Cortex of kidney (tissue), 1 donor: ENCODE measurements at places on chromosomes 2 and 18.

DNA sequence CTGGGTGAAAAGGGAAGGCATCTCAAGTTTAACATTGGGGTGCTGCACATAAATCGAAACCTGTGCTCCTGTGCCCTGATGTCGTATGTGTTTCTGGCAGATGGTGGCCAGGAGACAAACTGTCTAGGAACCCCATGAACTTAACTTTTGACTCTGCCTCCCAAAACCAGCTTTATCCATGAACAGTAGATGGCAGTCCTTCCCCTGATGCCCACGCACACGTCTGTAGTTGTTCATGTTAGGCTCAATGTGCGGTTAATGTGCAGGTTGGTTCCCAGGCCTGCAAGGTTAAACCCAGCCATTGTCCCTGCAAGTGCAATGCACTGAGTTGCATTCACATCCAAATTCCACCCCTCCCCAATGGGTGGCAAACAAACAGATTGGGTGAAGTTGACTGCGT is 44.1 kb upstream of the SIX3 start:
- no peak for DNase-seq

DNA sequence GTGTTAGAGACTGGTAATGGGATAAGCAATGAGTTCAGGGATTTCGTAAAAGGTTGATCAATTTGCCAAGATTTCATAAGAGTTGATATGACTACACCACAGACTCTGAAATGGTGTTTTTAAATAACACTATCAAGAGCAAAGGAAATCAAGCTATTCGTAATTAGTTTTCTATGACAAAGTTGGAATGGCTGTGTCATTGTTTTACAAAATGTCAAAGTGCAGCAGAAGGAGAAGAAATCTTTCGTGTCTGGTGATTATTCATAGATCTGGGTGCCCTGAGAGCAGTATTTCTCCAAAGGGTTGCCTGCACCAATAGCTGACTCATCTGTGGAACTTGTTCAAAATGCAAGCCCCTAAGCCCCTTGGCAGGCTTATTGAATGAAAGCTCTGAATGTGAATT is 70.1 kb downstream of the NABP1 start:
- DNase-seq = no peak

DNA sequence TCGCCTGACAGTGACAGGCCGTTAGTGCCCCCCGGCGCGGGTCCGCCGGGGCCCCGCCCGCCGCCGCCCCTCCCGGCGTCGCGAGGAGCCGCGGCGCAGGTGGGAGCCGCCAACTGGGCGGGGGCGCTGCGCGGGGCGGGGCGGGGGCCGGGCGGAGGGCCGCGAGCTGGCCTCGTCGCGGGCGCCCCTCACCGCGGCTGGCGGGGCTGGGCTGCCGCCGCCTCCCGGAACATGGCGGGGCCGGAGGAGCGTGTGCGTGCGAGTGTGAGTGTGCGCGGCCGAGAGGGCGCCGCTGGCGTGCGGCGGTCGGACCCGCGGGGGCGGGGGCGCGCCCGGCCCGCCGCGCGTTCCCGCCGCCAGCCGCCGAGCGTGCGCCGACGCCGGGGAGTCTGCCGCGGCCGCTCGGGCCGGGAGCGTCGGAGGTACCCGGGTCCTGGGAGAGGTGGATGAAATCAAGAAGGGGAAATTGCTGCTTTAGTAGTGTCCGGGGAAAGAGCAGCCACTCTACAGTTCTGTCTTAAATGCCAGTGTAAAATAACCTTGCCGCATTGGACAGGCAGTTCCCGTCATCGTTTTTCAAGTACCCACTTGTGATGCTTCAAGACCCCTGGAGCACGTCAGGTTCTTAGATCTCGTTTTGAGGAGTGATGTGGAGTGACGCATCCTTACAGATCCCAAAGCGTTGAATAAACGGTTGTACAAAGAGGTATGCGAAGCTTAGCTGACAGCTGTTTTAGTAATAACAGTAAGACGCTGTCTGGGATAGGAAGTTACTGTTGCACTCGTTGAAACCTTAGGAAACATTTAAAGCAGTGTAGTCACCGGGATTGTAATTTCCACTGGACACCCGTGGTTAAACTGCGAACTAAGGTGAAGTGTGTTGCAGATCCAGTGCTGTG is 836 bp downstream of the ANKRD12 start:
- no peak for DNase-seq

DNA sequence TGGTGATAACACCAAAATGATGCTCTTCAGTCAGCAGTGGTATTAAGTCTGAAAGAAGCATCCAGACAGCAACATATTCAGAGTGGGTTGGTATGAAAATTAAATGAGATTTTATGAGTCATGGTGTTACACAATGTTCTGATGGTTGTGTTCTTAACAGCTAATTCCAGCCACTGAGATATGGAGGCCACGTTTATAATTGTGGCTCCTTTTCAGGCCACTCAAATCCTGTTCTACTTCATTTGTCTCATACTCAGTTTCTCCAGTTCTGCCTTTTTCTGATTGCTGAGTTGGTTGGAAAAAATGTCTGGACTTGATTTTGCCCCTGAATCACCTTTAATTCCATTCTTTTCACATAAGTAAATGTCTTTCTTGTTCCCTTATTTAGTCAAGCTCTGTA is 162.7 kb upstream of the COL3A1 start:
- DNase-seq = no peak

DNA sequence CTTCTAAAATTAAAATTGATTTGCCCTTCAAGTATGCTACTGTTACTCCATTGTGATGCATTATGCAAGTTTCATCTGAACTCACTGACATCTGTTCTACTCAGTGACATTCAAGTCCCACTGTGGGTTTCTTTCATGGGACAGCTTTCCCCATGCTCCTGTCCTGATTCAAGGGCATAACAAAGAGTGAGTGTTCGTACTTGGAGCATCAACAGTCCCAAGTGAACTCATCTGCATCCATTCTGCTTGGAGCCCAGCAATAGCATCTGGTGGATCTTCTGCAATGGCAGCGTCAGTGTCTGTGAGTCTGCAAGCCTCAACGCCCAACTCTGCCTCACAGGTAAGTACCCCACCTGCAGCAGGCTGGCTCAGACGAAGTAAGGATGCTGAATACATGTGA is 27.5 kb downstream of the BUB1 start:
- no peak for DNase-seq

- DNase-seq = no peak
Measured at GRCh38 chr2:241762933-241763369, 13.7 kb upstream of the GAL3ST2 start.

GRCh38 chr2:3972377-3972776 is 269.0 kb downstream of the DCDC2C start:
- no peak for DNase-seq

DNA sequence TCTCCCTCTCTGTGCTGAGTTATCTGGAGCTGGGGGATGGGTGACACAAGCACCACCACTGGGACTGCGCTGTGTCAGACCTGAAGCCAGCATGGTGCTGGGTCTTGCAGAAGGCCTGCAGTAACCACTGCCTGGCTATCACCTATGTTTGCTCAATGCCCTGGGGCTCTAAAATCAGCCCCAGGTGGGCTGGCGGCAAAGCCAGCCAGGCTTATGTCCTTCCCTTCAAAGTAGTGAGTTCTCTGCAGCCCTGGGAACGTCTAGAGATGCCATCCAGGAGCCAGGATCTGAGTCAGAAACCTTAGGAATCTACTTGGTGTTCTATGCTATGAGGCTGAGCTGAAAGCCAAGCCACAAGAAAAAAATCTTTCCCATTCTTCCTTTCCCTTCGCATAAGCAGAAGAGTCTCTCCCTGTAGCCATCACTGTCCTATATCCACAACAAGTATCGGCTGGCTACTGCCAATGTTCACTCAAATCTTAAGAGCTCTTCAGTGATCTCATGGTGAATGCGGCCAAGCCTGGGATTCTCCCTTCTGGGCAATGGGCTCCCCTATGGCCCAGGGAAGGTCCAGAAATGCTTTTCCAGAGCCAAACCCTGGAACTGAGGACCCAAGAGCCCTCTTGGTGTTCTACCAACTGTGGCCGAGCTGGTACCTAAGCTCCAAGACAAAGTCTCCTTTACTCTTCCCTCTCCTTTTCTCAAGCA is 248.7 kb downstream of the ZNF385B start:
- DNase-seq = no peak

DNA sequence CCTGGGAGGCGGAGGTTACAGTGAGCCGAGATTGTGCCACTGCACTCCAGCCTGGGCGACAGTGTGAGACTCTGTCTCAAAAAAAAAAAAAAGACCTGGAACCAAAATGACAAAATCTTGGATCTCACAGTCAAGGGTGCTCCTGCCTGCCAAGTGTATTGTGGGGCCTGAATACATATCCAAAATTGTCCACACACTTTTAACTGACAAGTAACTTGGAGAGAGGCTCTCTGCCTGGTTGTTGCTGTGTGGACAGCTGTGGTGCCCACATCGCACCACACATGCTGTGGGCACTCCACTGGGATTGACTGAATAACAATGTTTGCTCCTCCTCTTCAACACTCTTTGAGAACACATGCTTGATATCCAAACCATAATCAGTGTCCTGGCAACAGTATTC is 117.6 kb upstream of the REV1 start:
- no peak for DNase-seq

DNA sequence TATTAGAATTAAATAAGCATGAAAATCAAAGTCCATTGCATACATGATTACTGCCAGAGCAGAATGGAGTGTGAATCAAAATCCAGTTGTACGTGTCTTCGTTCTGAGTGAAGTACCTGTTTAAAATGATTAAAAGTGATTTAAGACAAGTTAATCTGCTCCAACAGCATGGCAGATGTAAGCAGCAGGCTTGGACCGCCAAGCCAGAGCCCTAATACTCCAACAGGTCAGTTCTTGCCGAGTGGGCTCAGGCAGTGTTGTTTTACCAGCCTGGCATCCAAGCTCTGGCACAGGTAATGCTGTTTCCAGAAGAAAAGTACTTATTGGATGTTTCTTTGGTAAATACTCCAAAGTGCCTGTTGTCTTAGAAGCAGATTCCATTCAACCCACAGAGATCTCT is 171.4 kb upstream of the EPAS1 start:
- no peak for DNase-seq

- no peak for DNase-seq
Measured at GRCh38 chr2:217836901-217837491, 165.8 kb downstream of the TNS1 start.

- DNase-seq = no peak
Measured at GRCh38 chr18:77059294-77059916, 73.2 kb downstream of the MBP start.

- no peak for DNase-seq
Measured at GRCh38 chr2:161990741-161991140, 83.3 kb downstream of the DPP4 start.

DNA sequence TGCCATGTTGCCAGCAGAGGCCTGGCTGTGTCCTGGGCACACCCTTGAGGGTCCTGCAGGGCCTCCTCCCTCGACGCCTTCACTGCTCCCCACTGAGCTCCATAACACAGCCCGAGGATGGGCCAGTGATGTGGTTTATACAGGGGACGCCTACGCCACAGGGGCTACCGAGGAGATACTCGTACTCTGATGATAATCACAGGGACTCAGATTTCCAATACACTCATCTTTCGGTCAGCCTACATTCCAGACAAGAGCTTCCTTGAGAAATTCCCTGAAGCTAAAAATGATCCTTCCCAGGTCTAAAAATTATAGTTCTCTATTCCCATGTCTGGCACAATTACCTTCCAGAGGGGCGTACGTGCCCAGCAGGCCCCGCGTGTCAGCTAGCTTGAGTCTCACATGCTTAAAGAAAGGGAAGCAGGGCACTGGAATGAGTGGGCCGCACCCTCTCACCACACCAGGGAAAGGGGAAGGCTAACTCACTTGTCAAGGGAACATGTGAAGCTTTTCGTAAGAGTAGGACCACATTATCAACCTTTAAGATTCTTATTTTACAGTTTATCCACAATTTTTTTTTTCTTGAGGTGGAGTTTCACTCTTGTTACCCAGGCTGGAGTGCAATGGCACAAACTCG is 159.5 kb upstream of the NDUFV2 start:
- no peak for DNase-seq

DNA sequence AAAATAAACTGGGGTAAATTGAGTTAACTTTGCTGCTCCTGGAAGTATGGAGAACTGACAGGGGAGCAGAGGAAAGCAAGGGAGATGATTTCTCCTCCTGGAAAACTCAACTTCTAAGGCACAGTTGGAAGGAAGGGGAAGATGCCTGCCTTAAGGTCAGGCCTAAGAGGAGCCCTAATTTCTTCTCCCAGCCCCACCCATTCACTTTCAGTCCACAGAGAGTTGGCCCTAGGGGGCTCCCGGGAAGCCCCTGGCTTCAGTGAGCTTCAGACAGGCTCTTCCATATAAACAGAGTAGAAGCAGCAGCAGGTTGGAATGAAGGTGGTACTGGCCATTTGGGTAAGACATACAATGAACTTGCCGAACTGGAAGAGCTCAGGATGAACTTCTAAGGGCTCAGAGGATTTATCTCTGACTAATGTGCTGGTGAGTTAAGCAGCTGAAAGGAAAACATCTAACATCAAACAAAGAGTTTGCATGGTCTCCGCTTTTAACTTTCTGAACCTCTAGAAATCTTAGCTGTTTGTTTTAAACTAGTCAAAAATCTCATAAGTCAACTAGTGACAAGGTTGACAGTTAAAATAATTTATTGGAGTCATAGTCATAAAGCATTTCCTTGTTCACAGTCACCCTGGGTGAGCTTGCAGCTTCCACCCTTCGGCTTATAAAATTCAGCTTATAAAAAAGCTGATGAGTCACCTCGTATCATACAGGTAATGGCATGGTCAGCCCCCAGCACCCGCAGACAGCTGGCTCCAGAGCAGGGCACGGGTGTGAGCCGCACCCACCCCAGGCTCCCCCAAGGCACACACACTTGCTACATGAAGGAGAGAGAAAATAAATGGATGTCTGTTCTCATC is 9.8 kb downstream of the MALL start:
- no peak for DNase-seq

- DNase-seq = no peak
Measured at GRCh38 chr18:43405097-43405496, 127.8 kb upstream of the SYT4 start.

- no peak for DNase-seq
Measured at GRCh38 chr2:208407667-208408066, 1.1 kb downstream of the PTH2R start.

DNA sequence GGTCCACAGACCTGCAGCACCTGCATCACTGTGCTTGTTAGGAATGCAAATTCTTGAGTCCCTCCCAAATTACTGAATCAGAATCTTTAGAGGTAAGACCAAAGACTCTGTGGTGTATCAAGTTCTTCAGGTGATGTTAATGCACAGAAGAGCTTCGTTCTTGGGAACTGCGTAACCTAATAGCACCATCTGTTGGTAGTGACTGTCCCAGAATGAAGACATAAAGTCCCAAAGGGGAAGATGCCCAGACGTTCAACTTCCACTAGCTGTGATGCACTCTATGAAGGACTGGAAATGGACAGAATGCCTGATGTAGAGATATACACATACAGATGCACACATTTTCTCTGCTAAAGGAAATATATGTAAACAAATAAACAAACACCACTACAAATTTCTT is 576.0 kb downstream of the LRP1B start:
- DNase-seq = no peak

GRCh38 chr18:55247032-55247431 is 287.8 kb upstream of the CCDC68 start:
- no peak for DNase-seq
